ENCODE measurements at places on chromosomes 11 and 22. TPM values are rescaled to one million over a fixed set of nuclear protein-coding genes. Genes with fewer than 3 reads are reported as not detected.

The RAB3IL1 gene
- total RNA-seq = 3.9 TPM

The FOLR1 gene
- total RNA-seq = not detected

The MPZL3 gene
- total RNA-seq = 0.49 TPM

The MUC6 gene
- total RNA-seq = not detected

The SLC5A12 gene
- not detected for total RNA-seq

The KRTAP5-7 gene
- total RNA-seq = not detected

The ABTB2 gene
- total RNA-seq = 2.3 TPM

The KDELR3 gene
- total RNA-seq = 192 TPM

The RIMBP3C gene
- total RNA-seq = 0.18 TPM

The OR10D3 gene
- total RNA-seq = not detected
